ENCODE measurements at places on chromosomes 5 and 9.

- DNase-seq: no peak
Observed at GRCh38 chr9:137590123-137590468, 216 bp downstream of the ZMYND19 start.

DNA sequence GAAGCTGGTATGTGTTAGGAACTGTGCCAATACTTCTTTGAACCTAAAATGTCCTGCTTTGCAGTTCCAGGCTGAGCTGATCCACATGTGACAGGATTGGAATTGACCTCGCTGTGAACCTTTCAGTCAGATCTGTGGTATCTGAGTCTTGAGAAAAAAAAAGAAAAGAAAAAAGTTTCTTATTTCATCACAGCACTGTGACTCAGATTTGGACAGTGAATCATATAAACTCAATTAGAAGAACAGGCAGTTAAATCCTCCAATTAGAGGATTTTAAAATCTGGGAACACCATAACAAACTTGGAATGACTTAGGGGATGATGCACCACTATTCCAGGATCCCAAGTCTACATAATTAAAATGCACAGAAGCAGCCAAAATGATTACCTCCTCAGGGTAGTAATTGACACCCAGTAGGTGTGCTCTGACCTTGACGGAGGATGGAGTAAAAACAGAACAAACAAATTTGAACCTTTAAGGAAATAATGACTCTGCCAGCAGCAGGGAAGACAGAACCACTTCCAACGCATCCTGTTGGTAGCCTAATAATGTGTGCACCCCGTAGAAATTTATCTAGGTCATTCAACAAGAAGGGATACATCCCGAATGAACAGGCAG, 57.8 kb upstream of the RAI14 start:
- DNase-seq: no peak

DNA sequence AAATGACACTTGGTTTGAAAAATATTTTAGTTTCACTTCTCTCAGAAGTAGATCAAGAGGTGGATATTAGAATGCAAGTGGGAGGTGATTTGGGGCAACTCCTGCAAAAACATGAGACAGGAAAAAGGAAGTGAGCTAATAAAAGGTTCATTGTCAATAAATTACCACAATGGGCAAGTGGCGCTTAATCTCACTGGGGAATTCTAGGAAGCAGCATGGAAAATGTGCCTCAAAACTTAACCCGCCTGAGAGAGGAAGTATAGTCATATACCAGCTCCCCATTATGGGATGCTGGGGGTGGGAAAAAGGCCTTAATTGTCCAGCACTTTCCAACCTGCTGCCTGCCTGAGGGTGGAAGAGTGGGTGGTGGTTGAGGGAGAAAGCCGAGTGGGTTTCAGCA, 204.1 kb downstream of the ELAVL2 start:
- no peak for DNase-seq

GRCh38 chr9:120770931-120771330, 22.3 kb downstream of the FBXW2 start:
- DNase-seq: no peak

DNA sequence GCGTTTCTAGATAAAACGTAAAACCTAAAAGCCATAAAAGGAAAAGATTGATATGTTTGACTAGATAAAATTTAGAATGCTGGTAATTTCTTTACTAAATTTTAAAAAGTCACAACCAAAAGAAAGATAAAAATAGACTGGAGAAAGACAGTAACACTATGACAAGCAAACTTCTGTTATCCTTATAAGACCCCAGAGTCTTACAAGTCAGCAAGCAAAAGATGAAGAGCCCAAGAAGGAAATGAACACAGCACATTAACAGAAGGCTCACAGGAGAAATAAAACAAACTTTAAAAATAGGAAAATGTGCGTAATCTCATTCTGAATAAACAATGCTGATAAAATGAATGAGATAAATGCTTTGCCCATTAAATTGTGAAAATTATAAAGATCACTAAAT, 29.7 kb downstream of the IL7R start:
- no peak for DNase-seq

Measured in NCI-H1092 treated with DMSO at 0.1 percent for 48 hours (cell line).